Thymus (tissue), 14 donors: ENCODE measurements at places on chromosomes 12 and 14. TPM values are rescaled to one million over a fixed set of nuclear protein-coding genes. Genes with fewer than 3 reads are reported as not detected.
A peak's percentile ranks its signal among the peaks of the same experiment; 100 is the strongest.

- DNase-seq = no peak
- H3K4me3 ChIP-seq = no peak overlapping the region
- no peak overlapping the region for H3K27ac ChIP-seq
- H3K36me3 ChIP-seq = no peaks in the 10 kb centered on the region
- H3K4me1 ChIP-seq = no peaks in the 10 kb centered on the region
- H3K27me3 ChIP-seq = no peaks in the 10 kb centered on the region
Measured at GRCh38 chr14:32514236-32514635, 185.1 kb downstream of the AKAP6 start.

DNA sequence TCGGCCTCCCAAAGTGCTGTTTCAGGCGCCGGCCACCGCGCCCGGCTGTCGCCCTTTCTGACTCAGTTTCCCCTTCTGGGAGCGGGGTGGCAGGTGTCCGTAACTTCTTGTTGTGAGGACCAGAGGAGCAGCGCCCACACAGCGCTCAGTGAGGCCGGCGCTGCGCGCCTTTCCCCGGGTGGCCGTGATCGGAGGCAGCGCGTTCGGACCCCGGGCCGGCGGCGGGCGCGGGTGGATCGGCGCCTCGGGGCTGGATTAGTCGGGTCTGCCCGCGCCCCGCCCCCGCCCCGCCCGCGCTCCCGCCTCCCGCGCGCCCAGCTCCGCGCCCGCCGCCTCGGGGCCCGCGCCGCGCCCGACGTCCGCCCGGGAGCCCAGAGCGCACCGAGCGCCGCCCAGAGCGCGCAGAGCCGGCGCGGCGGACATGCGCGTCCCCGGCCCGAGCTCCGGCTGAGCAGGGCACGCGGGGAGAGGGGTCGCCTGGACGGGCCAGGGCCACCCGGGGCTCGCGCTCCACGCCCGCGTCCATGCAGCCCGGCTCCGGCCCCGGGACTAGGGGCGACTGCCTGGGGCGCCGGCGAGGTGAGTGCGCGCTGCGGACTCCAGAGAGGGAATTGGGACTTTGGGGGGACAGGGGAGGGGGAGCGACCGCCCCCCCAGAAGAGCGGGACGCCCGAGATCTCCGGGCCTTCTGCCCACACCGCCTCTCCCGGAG, 50.6 kb downstream of the LRCOL1 start:
- DNase-seq = peak; percentile 38
- no peak overlapping the region for H3K27ac ChIP-seq
- peaks cover 36% of the 10 kb centered on the region for H3K4me1 ChIP-seq
- H3K4me3 ChIP-seq = peak overlapping the region; percentile 70
- peaks cover 28% of the 10 kb centered on the region for H3K27me3 ChIP-seq

GRCh38 chr12:100733817-100734593, 60.6 kb upstream of the ANO4 start:
- H3K36me3 ChIP-seq = no peaks in the 10 kb centered on the region
- no peak overlapping the region for H3K4me3 ChIP-seq
- H3K27ac ChIP-seq = no peak overlapping the region

DNA sequence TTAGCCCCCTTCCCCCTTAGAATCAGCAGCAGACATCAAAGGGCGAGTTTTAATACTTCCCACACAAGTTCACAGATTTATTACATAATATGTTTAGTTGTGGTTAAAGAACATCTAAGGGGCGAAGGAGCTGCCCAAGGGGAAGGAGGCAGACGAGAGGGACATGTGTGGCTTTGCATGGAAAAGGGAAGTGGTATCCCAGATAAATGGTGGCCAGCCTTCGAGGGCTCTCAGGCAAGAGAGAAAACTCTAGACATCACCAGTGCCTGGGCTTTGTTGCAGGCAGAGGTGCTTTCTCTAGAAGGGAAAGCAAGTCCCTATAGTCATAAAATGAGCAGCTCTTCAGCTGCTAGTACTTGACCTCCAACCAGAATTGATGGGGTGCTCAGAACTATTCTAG, 121.2 kb downstream of the CACNA1C start:
- no peak overlapping the region for H3K27ac ChIP-seq
- H3K4me3 ChIP-seq = no peak overlapping the region

CAPZA3 gene
- total RNA-seq = not detected

RDH16 gene
- total RNA-seq = 0.28 TPM
